ENCODE measurements at places on chromosomes 5 and 9.

- no peak for DNase-seq
Measured at GRCh38 chr9:33245341-33245740, 5.4 kb downstream of the SPINK4 start.

DNA sequence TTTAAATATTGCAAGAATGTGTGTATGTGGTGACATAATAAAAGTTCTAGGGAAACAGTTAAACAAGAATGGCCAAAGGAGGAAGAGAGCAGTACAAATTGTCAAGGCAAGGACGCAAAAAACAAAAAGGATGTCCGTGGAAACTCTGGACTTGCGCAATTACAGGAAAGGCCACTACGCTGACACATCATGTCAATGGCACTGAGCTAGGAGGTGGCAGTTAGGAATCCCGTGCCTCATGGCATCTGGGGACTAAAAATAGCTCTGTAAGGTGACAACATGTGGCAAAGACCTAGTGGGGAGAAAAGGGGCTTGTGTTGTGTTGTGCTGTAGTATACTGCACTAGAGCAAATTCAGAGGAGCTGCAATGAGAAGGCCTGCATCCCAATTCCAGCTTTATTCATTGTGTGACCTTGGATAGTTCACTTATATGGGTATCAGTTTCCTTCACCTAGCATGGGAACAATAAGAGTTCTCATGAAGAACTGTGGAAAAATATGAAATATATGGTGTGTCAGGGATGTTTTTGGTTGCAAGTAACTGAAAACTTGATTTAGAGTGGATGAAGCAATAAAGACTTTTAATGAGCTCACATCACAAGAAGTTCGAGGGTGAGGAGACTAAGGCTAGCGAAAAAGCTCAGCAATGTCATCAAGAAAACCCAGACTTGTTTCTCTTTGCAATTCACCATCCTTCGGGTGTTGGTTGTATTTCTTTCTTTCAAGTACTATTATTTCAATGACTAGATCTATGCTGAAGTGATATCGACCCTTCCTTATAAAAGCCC, 124.1 kb upstream of the STC2 start:
- DNase-seq = peak; percentile 79

GRCh38 chr5:149265597-149265996, 6.1 kb upstream of the AFAP1L1 start:
- peak; percentile 32 for DNase-seq

- no peak for DNase-seq
Measured at GRCh38 chr9:127123064-127123890, 842 bp upstream of the ANGPTL2 start.

GRCh38 chr5:136037001-136037705, 8.4 kb downstream of the TGFBI start:
- peak; percentile 78 for DNase-seq

GRCh38 chr9:134346840-134347583, 20.8 kb downstream of the RXRA start:
- no peak for DNase-seq

- DNase-seq = no peak
Measured at GRCh38 chr9:89781838-89782540, 177.2 kb downstream of the GADD45G start.

DNA sequence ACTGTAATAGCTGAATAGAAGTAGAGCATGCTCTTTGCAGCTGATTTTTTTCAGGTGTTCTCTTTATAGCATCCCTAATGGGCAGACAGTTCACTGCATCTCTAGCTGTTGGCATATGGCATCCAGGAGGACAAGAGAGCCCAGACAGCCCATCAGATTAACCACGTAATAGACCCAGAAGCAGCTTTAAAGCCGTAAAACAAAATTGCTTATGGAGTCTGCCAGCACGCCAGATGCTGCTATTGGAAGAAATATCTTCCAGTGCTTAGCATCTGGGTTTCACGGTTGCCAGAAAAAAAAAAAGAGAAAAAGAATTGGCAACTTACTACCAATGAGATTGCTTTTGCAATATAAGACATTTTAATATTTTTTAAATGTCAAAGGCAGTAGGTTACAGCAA, 869.4 kb upstream of the NUDT12 start:
- DNase-seq = peak; percentile 27

GRCh38 chr9:127114606-127115005, 7.8 kb downstream of the ANGPTL2 start:
- DNase-seq = no peak

DNA sequence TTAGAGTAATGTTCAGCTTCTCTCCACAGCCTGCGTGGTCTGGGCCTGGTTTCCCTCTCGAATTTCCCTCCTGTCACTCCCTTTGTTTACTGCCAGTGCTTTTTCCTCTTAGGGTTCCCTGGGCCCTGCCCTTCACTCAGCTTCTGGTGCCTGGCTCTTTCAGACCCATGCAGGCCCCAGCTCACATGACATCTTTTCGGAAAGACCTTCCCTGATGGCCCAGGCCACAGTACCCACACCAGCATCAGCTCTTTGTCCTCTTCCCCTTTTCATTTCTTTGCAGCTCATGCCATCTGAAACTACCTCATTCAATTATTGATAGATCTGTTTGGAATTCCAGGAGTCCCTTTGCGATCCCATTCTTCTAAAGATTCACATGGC, 68.1 kb upstream of the ABL1 start:
- no peak for DNase-seq

DNA sequence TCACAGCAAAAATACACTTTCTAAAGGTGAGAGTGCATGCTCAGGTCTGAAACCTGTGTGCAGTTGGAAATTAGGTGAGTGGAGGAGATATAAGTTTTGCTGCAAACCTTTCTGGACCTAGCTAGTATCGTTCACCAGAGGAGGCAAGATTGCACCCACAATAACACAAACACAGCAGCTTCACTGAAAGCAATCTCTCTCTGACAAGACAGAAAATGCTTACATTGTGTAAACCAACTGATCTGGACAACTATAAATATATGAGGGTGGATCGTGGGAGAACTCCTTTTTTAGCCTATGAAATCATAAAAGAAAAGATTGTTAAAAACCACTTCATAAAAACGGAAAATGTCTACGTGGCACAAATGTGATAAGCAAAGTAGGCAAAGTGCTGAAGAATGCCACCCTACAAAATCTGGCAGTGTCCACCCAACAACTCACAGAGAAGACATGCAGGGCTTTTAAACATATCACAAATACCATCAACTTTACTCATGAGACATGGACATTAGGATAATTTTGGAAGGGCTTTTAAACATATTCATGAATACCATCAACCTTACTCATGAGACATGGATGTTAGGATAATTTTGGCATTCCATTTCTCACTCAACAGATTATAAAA, 134.3 kb downstream of the CDH18 start:
- DNase-seq = no peak

DNA sequence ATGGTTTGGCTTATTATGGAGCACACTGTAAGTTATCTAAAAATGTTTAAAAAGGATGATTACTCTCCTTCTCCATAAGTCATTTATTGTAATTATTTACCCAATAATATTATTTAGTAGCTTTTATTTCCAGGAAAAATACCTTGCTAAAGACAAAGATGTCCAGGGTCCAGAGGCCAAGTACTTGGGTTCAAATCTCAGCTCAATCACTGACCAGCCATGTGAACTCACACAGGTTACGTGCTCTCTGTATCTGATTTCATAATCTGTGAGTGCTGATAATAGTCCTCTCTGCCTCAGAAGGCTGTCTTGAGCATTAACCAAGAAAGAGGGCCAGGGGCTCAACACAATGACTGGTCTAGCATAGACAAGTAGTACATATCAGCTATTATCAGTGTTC, 27.0 kb downstream of the ALDH1A1 start:
- no peak for DNase-seq

GRCh38 chr5:159207686-159208513, 1.5 kb downstream of the RNF145 start:
- peak; percentile 39 for DNase-seq

- DNase-seq = no peak
Measured at GRCh38 chr9:6239694-6240093, 24.1 kb downstream of the IL33 start.

DNA sequence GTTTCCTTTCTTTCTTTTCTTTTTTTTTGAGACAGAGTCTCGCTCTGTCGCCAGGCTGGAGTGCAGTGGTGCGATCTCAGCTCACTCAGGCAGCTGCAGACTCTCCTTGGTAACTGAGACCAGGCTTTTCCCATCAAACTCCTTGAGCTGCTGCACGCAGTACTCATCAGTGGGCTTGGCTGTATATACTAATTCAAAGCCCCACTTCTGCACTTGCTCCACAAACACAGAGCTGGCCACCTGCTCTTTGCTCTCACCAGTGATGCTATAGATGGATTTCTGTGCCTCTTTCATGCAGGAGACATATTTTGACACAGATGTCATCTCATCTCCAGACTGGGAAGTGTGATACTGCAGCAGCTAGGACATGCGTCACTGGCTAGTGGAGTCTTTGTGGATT, 252.7 kb downstream of the AP3B1 start:
- DNase-seq = no peak

DNA sequence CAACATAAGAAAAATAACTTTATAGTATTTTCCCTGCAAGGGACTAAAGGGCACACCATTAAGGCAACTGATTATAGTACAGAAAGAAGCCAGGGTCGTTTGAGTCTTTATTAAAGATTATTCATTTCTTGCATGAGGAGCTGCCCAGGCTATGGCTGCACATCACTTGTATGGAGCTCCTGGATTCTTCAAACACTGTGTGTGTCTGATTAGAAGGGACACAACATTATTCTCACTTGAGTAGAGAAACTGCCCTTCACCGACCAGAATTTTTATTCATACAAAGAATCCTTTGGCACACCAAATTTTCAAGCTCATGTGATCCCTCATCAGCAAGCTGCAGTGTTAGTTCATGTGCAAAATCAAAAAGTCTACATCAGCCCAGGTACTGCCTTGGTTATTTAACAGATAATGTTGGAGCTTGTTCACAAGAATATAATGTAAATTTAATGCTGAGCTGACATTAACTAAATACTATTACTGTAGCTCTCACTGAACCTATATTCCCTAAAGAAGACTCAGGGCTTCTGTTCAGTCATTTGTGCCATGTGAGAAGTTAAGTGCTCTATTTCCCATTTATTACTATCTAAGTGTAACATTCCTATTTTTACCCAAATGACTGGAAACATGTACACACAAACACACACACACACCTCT, 9.9 kb downstream of the C5orf63 start:
- no peak for DNase-seq

DNA sequence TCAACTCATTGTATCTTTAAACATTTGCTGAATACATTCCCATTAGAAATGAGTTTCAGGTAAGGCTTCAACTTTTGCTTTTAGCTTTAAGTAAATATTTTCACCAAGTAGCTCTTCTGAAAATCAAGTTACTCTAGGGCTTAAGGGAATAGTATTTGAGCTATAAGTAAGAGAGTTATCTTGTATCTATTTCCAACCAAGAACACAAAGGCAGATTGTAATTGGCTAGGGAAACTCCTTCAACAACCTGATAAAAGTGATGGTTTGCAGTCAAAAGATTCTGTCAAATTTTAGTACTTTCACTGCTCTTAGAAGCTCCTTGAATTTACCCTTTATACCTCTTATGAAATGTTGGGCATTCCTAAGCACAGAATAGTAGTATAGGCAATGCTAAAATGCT, 13.0 kb downstream of the ELL2 start:
- no peak for DNase-seq

DNA sequence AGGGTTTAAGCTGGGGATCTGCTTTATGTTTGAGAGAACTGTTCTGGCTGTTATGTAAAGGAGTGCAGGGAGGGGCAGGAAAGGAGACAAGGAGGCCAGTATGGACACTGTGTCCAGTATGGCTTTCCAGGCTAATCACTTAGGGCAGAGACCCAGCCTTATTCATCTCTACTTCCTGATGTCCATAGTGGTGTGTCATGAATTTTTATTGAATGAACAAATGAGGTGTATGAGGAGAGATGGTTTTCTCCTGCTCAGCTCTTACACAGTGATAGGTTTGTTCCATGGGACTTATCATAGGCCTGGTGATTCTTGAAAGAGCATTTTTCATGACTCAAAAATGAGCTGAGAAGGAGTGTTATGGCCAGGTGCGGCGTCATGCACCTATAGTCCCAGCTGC, 20.5 kb upstream of the FGFR4 start:
- DNase-seq = no peak

- peak; percentile 32 for DNase-seq
Measured at GRCh38 chr5:87541033-87541432, 128.3 kb upstream of the CCNH start.

DNA sequence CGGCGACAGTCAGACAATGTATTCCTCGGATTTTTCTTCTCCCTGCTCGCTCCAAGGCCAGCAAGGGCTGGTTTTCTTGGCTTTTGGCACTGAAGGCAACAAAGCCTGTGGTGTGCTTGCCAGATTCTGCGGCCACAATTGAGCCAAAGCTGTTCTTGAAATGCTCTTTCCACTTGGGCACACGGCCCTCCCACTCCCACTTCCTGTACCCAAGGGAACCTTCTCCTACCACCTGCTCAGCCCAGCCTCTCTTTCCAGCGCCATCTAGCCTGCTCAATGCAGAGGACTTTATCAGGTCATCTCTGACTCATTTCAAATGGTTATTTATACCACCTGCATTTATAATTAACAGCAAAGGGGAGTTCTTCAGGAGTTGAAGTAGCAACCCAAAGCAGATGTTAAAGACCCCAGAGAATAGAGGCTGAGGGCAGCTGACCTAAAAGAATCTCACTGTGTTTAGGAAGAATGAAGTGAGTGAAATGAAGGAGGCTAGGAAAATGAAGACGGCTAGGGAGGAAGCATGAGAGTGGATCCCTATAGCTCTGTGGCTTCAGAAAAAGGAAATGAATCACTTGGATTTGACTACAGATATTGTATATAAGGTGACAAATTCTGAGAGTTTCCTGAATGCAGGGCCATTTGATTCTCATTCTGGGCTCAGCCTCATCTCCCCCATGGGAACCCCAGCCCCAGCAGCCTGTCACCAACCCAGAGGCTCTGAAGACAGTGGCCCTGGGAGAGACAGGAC, 439.0 kb downstream of the ENC1 start:
- no peak for DNase-seq

DNA sequence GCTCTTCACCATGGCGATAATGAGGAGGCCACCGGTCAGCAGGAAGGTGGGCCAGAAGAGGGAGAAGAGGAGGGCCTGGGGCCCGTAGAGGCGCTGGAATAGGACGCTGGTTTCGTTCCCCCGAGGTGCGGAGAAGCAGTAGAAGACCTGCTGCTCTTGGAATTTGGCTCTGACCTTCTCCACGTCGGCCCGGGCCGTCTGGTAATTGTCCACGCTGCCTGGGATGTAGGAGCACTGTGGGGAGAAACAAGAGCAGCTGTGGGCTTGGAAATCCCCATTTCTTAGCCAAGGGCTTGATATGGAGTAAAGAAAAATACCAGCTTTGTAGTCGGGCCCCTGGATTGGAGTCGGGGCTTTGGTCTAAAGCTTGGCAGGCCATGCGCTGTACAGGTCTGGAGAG, 10.4 kb downstream of the KCNMB1 start:
- DNase-seq = no peak

DNA sequence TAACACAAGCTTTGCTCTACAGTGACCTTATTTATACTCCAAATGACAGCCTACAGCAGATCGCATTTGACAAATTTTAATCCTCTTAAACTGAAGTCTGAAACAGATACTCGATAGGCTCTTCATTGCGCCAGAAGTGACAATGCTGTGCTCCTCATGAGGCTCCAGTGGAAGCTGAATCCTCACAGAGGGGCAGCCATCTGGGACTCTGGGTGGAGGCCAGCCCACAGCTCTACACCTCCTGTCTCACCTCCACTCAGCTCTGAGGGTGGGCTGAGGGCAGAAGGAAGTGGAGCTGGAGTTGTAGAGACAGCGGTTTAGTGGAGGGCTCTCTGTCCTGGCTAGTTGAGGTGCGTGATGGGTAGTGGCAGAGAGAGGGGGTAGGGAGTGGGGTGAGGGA, 283.3 kb upstream of the ANKRD55 start:
- no peak for DNase-seq

- no peak for DNase-seq
Measured at GRCh38 chr5:43997647-43998272, 391.5 kb downstream of the FGF10 start.

Data from GM04504 (cell line).